Stimulated activated CD8-positive, alpha-beta memory T cell treated with anti-CD3 and anti-CD28 coated beads, Interleukin-4, amount 100 ng/mL, for 4 hours (primary cell): ENCODE measurements at places on chromosomes 5 and 9.

- no peak for DNase-seq
These were observed 48.8 kb downstream of the SH3GL2 start for GRCh38 chr9:17627641-17628040.

DNA sequence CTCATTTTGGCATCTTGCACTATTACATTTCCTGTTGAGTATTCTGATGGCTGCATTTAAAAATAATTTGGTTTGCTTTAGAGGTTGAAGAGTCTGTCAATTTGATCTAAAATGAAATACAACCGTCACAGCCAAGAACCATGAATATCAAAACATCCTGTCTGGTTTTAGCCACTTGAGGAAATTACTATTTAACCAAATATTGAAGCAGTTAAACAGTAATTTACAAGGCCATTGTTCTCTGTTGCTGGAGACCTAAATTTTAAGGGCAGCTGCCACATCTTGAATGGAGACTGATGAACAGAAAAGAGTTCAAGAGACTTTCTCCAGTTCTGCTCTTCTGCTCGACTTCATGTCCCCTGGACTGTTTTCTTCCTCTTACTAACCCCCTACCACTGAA lies 549.4 kb downstream of the LRRC70 start:
- DNase-seq = no peak

- no peak for DNase-seq
These were observed 431.6 kb downstream of the IRX1 start for GRCh38 chr5:4027088-4027734.

DNA sequence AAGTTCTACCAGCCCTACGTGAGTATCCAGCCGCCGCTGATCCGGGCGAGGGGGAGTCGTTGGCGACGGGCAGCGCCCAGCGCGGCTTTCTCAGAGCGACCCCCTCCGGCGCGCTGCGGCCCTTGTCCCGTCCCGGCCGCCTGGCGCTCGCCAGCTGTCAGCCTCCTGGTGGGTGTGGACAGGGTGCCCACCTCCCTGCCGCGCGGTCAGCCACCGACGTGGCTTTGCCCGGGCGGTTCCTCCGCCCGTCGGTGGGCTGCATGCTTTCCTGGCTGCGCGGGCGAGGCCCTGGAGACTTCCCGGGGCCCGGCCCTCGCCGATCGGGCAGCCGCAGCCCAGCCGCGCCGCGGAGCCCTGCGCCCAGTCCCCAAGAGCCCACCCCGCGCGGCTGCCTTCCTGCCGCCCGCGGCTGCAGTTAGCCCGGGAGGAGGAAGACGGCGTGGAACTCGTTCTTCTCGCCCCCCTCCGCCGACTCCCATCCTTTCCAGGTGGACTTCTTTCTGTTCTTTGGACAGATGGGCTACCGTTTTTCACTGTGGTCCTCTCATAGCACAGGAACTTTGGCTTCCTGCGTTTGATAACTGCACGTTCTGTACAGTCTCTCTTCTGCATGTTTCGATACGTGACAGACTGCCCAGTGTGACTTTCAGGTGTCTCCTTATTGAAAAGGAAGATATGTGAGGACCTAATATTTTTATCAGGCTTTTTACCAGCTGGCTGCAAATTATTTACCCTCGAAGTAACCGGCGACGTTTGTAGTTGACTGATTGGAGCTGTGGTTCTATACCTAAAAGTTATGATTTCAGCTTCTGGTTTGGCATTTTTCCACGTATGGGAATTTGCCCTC lies 577 bp downstream of the AP3S1 start:
- DNase-seq = no peak

GRCh38 chr9:135907006-135907430 lies 328 bp downstream of the CAMSAP1 start:
- DNase-seq = no peak

- DNase-seq = no peak
These were observed 122.9 kb downstream of the CDC42SE2 start for GRCh38 chr5:131386779-131387178.

DNA sequence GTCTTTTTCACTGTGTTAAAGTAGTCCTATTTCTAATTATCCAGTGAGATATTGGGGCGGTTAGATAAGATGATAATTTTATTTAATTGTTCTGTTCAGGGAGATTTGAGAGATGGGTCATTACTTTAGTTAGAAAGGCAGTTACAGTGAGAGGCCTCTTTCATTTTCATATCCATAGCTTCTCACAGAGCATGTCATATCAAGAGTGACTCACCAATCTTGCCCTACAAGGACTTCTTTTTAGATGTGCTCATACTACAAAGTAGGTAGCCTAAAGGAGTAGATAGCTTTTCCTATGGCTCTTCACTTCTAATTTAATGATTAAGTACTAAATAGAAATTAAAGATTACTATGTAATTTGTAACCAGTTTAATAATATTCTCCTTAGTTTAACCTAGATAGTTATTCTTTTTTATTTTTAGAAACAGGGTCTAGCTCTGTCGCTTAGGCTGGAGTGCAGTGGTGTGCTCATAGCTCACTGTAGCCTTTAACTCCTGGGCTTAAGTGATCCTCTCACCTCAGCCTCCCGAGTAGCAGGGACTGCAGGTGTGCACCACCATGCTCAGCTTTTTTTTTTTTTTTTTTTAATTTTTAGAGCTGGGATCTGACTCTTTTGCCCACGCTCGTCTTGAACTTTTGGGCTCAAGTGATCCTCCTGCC lies 71.0 kb downstream of the FER start:
- DNase-seq = no peak

DNA sequence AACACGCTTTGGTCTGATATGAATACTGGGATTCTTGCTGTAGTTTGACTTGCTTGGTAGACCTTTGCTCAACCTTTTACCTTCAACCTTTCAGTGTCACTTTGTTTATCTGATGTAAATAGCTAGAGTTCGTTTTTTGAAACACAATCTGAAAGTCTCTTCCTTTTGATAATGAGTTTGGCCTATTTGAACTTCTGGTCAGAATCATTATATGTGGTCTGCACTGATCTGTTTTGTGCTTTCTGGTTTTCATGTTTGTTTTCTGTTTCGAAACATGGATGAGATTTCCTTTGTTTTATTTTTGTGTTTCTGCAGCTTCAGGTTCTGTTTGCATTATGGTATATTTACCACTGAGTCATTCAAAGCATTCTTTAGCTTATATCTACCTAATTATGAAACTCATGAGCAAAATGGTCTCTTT lies 217.5 kb downstream of the GABBR2 start:
- DNase-seq = no peak

DNA sequence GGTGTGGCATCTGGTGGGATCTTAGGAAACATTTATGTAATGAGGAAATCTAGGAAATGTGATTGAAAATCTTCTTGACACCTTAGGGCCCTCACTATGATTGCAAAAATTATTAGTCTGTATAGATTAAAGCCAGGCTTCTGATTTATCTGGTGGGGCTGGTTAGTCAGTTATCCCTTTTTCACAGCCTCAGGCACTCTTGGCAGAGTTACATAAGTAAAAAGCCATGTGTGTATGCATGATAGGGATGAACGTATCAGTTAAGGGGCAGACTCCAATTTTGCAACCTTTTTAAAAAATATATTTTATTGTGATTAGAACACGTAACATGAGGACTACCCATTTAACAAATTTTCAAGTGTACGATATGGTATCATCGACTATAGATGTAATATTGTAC lies 30.6 kb upstream of the RAB14 start:
- no peak for DNase-seq

- DNase-seq = no peak
These were observed 79.3 kb downstream of the CAMSAP1 start for GRCh38 chr9:135827866-135828580.

GRCh38 chr5:107393851-107394250 lies 276.9 kb downstream of the EFNA5 start:
- no peak for DNase-seq
